ENCODE measurements at places on chromosomes 5 and 9.
A peak's percentile ranks its signal among the peaks of the same experiment; 100 is the strongest.

DNA sequence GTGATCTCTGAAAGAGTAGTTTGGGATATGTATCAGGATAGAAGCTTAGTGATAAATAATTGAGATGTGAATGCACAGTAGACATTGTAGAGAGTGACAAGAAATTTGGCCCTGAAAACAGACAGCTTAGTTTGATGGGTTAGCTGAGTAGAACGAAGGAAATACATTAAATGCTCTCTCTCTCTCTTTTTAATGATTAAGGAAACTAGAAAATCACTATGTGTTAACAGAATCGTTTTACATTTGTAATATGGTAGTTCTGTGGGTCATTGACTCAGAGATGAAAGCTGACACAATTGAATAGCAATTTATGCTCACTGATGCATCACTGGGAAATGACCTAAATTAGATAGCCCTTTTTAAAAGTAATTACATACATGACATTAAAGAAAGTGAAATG is 739.8 kb upstream of the PTPRD start:
- DNase-seq: no peak

GRCh38 chr9:98886691-98887229 is 56.9 kb upstream of the COL15A1 start:
- no peak for DNase-seq

DNA sequence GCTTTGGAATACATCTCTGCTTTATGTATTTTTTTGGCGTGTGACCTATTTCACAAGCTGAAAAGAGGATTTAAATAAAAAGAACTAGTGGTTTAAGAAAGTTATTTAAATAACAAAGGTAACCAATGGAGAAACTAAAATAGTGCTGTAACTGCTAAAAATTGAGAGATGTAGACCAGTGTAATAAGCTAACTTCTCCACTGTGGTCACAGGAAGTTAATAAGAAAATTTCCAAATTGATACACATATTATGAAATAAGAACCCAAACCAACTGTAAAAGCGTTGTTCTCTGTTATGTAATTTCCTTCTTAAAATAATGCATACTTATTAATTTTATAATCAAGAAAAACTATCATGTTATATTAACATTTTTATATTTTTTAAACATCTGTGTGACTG is 29.1 kb upstream of the ZFAND5 start:
- DNase-seq: no peak

DNA sequence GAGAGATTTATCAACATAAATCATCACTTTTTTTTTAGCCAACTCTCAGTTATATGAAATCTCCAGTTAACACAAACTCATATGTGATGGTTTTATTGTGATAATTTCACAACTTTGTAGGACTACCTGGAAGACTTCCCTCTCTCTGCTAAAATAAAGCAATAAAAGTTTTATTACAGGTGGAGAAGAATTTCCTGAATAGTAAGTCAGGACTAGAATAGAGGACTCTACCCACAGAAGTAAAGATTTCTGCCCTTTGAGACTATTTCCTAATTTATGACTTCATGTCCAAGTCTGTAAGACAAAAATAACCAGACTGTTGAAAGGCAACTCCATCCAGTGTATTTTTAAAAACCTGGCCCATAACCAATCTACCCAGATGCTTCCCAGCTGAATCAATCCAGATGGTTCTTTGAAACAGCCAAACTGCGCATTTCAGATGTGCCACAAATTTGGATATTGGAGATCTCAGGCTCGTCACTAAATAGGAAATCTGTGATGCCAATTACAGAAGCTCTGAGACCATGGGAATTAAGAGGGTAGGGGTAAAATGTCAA is 234.0 kb upstream of the NMUR2 start:
- DNase-seq: no peak

DNA sequence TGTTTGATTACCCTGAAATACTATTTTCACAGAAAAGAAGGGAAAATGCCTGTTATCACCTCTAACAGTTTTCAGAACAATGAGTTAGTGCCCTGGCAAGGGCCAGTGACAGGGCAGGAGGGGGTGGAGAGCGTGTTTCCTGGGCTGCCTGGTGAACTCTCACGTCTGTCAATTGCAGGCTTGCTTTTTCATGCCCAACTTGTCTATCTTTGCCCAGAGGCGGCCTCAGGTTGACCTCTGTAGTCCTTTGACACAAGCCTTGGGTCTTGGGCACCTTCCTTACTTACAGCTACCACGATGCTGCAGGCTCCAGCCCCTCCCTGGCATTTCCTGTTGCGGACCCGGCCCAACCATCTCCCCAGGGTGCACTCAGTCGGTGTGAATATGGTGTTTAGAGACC is 2.2 kb upstream of the CEL start:
- DNase-seq: no peak

DNA sequence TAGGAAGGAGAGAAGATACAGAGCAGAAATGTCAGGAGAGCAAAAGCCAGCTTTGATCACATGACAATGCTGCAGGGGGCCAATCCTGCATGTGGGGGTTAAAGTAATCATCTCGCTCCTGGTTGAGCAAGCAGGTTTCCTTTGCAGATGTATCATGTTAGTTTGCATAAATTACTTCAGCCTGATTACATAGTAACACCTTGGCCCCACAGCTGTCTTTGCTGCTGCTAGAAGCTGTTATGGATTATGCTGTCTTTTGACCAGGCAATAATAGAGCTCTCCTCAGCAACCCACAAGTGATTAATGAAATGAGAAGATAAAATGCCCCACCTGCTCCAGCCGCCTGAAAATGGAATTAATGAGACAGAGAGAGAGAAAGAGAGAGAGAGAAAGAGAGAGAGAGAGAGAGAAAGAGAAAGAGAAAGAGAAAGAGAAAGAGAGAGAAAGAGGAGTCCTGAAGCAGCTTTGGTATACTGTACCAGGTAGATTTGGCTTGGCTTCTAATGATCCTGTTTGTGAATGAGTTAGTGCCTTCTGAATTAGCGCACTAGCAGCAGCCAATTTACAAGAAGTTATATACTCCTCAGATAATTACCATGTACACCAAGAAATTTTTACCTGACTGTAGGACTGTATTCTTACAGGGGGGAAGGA is 174.3 kb upstream of the RORB start:
- no peak for DNase-seq

DNA sequence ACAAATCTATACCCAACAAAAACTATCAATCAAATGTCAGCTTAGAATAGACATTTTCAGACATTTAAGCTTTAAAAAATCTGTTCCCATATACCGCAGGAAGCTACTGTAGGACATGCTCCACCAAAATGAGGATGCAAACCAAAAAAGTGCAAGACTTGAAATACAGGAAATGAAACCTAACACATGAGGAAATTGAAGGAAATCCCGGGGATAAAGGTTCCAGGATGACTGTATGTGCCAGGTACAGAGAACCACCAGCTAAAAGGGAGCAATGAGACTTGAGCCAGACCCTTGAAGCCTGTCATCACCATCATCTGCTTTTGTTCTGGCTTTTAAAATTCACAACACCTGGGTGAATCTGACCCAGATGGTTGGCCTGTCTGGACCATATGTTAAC is 21.4 kb downstream of the DIAPH1 start:
- DNase-seq: no peak

GRCh38 chr5:176447591-176447977 is 601 bp upstream of the FAF2 start:
- DNase-seq: peak; percentile 32

DNA sequence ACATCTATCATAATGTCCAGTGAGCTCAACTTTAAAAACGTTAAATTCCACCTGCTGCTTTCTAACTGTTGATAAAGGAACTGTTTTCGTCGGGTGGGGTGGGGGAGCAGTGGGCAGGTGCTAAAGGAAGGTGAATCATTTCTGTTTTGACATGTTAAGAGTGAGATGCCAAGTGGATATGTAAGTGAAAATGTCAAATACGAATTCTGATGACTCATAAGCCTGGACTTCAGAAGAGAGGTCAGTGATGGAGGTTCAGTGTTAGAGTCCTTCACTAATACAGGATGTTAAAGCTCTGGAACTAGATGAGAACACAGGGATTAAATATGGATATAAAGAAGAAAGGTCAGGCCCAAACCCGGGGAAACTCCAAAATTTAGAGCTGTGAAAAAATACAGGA is 617.9 kb upstream of the CTNND2 start:
- no peak for DNase-seq

GRCh38 chr5:167886196-167886595 is 405.2 kb upstream of the WWC1 start:
- no peak for DNase-seq

- no peak for DNase-seq
These were observed 198.9 kb downstream of the NXNL2 start for GRCh38 chr9:88733651-88734421.

- no peak for DNase-seq
These were observed 8.0 kb downstream of the DIPK1B start for GRCh38 chr9:136720251-136720897.

GRCh38 chr5:1375871-1376810 is 31.2 kb upstream of the CLPTM1L start:
- DNase-seq: no peak

DNA sequence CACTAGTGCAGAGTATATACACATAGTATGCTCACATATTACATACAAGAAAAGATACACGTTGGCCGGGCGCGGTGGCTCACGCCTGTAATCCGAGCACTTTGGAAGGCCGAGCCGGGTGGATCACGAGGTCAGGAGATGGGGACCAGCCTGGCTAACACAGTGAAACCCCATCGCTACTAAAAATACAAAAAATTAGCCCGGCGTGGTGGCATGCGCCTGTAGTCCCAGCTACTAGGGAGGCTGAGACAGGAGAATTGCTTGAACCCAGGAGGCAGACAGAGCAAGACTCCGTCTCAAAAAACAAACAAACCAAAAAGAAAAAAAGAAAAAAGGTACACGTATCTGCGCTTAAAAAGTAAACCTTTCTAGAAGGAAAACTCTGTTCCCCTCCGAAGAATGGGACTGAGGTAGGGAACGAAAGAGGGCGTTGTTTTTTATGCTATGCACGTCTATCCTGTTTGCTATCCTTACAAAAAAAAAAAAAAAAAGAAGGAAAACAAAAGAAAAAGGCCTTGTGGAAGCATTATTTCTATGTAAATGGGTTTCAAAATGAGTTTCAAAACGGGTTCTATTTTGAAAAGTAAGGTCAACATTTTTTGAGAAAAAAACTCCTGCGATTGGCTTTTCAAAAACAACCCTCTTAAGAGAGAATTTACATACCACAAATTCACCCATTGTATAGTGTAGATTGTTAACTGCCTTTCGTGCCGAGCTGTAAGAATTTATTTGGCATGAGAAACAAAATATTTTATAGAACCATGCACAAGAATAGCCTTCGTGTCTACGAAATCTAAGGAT is 1.2 kb downstream of the AK3 start:
- DNase-seq: no peak

DNA sequence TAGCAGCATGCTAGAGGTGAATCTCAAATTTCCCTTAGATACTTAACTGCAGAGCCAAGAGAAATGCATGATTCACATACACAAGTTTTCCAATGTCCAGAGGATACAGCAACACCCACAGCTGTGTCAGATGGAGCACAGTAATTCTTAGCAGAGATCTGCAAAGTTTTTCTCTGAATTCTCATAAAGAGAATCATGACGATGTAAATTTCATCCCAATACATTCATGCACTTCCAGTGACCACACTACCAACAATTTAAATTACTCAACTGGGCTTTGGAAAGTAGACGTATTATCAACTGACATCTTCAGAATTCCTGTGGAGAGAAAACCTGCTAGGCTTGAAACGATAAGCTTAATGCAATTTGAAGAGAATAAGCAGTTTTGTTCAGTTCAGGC is 378.8 kb upstream of the TLE4 start:
- DNase-seq: no peak

DNA sequence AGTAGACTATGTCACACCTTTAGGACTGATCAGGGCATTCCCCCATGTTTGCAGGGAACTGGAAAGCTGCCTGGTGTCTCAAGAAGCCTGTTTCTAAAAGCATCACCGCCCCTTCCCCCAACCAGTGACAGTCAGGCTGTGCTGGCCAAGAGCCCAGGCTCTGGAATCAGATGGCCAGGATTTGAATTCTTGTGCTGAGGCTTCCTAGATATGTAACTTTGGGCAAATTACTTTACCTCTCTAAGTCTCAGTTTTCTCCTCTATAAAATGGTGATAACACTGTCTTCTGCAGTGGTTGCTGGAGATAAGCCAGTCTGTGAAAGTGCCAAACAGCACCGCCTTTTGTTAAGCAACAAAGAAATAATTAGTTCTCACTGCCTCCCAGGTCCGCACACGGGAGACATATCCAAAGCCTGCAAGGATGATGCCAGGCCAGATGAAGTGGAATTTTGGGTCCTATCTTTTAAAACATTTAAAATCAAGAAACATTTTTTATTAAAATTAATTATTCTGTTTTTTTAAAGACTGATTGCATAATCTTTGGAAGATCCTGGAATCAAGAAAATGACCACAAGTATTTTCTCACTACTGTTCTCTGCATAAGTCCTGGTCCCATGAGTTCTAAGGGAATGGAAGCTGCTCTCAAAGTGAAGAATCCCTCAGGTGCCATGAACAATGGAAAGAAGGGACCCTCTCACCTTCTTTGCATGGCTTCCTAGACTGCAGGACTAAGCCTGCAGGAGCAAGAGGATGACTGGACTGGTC is 13.9 kb downstream of the SLC31A2 start:
- DNase-seq: no peak

DNA sequence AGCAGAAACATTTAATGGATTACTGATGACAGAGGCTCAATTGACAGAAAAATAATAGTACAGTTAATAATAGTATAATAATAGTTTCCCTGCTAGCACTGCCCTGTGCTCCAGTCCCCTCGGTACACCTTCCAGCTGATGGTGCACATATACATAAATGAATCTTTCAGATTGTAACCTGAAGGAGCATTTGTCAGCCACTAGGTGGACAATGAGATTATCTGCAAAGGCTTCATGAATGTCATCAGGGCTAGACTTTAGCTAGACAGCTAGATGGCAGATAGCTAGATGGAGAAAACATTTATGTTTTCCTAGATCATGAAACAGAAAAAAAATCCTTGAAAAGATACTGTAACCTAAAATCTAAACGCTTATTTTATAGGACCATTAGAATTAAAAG is 304.4 kb upstream of the SMC2 start:
- DNase-seq: no peak

GRCh38 chr5:7680260-7680659 is 170.7 kb downstream of the CFAP90 start:
- no peak for DNase-seq

GRCh38 chr9:26462751-26463150 is 429.9 kb downstream of the CAAP1 start:
- no peak for DNase-seq

DNA sequence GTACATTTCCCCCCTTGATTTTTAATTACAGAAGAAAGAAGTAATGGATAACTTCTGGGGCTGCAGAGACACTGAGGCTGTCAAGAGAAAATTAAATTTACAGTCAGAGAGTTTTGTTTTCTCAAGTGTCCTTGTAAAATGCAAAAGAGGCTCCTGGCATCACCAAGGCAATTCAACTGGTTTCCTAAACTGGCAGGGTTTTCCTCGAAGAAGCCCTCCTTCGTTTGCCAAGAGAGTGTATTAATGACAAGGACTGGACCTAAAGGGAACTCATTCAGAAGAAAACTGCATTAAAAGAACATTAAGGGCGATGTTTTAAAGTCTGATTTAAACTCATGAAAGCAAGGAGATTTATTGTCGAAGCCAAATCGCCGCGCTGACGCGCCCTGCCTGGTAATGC is 476.9 kb downstream of the ZSWIM6 start:
- no peak for DNase-seq

- no peak for DNase-seq
These were observed 1050.2 kb downstream of the CDH12 start for GRCh38 chr5:21802869-21803490.
